Gastroesophageal sphincter (tissue), 4 donors: ENCODE measurements at places on chromosomes 12 and 14.

DNA sequence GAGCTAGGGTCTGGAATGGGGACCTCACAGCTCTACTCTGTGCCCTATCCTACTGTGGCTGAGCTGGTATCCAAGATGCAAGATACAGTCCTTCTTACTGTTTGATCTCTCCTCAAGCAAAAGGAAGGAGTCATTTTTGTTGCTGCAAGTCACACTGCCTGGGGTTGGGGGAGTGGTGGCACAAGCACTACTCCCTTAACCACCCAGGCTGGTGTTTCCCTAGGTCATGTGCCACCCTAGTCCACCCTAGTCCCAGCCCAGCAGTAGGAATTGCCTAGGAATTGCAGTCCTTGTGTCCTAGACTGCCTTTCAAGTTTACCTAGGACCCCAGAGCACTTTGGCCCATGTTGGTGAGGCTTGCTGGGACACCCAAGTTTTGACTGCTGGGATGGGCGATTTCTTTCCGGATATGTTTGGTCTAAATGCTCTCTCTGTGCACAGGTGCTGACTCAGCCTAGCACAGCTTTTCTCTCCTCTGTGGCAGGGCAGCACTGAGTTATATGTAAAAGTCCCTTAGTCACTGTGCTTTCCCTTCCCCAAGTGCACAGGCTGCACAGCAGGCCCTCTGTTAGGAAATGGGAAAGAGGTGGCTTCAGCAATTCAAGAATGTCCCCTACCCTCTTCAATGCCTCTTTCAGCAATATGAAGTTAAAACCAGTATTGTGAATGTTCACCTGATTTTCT lies 54.9 kb downstream of the SLC6A15 start:
- ATAC-seq = no peak

DNA sequence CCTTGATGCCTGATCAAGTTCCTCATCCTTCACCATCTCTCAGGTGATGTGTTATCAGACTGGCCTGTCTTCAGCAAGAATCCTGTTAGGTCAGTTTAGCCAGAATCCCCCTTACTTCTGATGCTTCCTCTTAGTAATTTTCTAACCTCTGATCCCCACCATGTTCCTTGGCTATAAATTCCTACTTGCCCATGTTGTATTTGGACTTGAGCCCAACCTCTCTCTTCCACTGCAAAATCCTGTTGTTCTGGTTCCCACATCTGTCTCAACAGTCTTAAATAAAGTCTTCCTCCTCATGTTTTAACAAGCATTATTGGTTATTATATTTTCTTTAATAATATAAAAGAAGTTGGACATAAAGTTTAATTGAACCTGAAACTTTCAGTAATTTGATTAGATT lies 987.8 kb upstream of the USP15 start:
- ATAC-seq = no peak

DNA sequence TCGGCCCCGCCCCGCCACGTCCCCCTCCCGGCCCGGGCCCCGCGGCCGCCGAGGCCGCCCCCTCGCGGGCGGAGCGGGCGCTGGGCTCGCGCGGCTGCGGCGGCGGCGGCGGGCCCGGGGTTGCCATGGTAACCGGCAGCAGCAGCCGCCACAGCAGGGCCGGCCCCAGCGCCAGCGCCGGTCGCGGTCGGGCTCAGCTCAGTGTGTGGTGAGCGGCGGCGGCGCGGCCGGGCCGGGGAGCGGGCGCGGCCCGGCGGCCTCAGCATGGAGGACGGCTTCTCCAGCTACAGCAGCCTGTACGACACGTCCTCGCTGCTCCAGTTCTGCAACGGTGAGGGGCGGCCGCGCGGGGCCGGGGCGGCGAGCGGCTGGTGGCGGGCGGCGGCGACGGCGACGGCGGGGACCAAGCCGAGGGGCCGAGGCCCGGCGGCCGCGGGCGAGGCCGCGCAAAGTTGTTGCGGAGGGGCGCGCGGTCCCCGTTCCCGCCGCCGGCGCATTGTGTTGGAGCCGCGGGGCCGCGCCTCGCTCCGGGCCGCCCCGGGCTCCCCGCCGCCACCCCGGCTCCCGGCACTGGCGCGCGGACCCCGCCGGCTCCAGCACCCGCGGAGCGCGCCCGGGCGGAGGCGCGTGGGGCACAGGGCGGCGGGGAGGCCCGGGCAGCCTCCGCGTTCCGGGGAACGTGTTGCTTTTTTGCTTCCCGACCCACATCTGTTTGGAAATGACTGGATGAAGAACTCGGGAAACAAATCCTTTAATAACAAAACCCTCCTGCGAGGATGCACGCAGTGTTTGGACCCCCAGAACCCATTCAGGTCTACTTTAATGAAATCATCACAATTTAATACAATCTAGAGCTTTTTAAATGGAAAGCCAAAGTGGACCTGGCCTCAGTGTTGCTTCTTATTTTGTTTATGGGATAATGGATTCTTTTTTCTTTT lies at the start of gene EML1:
EML1 (plus strand) TSS at position 201 of the 938 bp plus-strand sequence; CDS start at position 265, 64 bp downstream.
- peak; percentile 94 for ATAC-seq

DNA sequence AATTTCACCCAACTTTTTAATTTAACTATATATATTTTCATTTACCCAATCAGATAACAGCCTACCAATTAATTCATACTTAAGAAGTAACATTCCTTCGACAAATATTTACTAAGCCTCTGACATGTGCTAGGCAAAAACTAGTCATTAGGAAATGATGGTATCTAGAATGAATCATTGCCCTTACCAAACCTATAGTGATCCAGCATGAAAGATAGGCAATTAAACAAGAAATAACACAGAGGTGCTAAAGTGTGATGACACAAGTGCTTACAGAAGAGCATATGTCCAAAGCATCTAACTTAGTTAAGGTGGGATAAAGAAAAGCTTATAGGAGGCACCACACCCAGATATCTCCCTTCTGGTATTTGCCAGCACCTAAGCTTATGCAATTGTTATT lies 166.5 kb upstream of the RASSF8 start:
- ATAC-seq = no peak

GRCh38 chr14:89576145-89576927 lies 159.3 kb upstream of the FOXN3 start:
- ATAC-seq = no peak

DNA sequence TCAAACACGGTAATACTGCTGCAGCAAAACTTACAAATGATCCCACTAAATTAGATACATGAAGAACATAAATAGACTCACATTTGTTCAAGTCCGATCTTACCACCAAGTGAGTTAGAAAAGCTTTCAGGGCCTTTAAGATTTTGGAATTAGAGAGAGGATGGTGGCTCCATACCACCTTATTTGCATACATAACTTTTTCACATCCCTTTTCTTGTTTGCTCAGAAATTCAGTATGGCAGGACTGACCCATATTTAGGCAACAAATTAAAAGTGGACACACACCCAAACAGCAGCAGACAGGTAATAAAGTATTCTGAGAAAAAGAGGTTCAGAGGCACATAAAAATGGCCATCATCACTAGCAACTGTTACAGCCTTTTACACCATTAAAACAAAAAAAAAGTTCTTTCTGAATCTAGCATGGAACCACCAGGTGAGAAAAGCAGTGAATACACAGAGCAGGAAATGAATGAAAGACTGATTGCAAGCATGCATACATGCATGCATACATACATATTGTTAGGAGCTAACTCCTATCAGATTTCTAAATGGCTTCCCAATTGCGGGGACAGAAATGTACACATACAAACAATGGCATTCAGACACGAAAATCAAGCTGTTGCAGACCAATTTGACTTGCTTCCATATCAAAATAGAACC lies 23.3 kb downstream of the STXBP6 start:
- ATAC-seq = no peak

GRCh38 chr14:57382283-57382682 lies 8.1 kb upstream of the NAA30 start:
- ATAC-seq = no peak

DNA sequence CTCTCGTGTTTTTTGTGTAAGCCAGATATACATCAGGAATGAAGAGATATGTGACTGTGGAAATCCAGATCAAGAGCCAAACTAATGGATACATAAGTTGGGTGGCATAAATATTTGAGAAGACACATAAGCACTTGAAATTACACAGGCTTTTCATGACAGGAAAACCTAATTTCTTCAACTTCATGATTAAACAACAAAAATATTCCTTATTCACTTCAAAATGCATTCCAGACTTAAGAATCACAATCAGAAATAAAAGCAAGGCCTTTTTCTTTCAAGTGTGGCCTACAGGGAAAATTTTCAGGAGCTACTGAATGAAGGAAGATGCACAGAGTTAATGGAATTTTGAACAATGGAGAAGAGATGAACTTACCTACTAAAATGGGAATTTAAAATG lies 515.6 kb downstream of the FOXG1 start:
- ATAC-seq = no peak

DNA sequence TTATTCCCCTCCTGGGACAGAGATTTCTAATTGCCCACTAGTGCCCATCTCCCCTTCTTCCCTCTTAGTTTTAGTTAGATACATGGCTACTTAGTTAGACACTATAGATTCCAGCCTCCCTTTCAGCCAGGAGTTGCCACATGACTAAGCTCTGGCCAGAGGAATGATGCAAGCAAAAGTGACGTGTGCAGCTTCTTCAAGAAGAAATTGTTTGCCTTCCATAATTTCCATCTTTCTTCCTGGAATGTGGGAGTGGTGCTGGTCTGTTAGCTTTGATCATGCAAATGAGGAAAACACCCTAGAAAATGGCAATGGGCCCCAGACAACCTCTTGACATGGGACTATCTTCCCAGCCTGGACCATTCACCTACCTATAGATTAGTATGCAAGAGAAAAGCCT lies 21.4 kb downstream of the CCDC177 start:
- no peak for ATAC-seq

- no peak for ATAC-seq
These were observed 207.5 kb downstream of the SPTSSA start for GRCh38 chr14:34254571-34254970.

- ATAC-seq = no peak
These were observed 43.6 kb upstream of the PPP2R5C start for GRCh38 chr14:101717663-101718490.

DNA sequence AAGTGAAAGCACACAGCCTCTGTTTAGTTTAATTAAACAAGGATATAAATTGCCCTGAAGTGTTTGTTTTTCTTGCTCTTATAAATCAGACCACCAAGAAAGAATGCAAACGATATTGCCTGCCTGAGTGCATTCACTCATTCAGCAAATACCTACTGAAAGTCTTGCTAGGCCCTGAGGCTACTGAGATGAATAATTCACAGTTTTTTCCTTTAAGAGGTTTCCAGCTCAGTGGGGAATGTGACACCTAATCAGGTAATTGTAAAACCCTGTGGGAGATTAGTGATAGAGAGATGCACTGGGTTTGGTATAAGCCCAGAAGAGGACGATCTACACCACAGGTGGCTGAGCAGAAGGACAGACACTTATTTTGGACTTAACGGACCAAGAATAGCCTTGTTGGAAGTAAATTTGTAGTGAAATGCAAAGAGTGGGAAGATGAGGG lies 151.4 kb downstream of the SLC35F4 start:
- no peak for ATAC-seq

- ATAC-seq = peak; percentile 32
These were observed 63.9 kb downstream of the NUAK1 start for GRCh38 chr12:106074706-106075392.

DNA sequence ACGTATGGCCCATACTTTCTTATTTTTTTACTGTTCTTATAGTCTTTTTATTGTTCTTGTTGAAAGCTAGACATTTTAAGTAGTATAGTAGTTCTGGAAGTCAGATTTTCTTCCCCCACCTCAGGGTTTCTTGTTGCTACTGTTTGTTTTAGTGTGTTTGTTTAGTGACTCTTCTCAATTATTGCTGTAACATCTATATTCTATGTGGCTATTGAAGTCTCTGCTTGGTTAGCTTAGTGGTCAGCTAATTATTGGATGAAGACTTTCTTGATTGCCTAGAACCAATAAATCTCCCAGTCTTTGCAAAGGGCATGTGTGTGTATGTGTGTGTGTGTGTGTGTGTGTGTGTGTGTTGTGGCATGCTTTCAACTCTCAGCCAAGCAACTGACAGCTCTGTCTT lies 34.3 kb upstream of the UNC79 start:
- ATAC-seq = no peak

- peak; percentile 97 for ATAC-seq
These were observed at the start of the genes ATG2B and GSKIP for GRCh38 chr14:96362965-96363750. Gene ATG2B (minus strand): TSS chr14:96363341. CDS start chr14:96362976, 365 bp downstream. Gene GSKIP (plus strand): TSS chr14:96363526. CDS start chr14:96382248, 18,722 bp downstream.

- no peak for ATAC-seq
These were observed 2.1 kb downstream of the CD9 start for GRCh38 chr12:6202304-6202703.

DNA sequence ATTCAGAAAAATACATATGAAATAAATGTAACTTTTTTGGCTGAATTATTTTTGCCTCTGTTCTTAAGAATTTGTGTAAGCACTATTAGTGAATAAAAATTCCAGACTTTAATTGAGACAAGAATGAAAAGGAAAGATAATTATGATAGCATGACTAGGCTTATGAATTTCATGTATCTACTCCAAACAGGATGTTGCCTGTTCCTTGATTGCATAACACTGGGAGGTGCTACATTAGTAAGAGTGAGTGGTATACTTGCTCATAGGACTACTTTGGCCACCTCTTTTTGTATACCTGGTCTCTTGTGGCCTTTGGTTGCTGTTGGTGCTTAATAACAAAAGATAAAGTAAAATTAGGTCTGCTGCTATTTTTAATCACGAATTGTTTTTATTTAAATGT lies 112.8 kb downstream of the NAV3 start:
- ATAC-seq = peak; percentile 50
